ENCODE measurements at places on chromosomes 11 and 22.

DNA sequence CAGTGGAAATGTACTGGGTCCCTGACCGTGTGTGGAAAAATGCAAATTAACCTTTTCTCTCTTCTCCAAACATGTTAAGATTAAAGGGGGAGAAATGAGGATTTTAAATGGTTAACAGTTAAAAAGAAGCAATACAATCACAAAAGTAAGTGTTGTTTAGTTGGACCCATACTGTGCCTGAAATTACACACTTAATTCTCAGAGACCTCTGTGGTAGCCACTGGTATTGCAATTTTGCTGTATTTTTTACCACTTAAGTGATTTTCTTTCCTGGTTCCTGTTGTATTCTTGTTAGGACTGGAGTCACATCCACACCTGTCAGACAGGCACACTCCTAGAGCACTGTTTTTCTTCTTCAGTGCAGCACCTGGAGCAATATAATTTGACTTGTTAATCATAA is 179.6 kb upstream of the PDGFD start:
- no peak for DNase-seq

- DNase-seq, result no peak
These were observed 74.8 kb upstream of the NECTIN1 start for GRCh38 chr11:119803726-119804294.

DNA sequence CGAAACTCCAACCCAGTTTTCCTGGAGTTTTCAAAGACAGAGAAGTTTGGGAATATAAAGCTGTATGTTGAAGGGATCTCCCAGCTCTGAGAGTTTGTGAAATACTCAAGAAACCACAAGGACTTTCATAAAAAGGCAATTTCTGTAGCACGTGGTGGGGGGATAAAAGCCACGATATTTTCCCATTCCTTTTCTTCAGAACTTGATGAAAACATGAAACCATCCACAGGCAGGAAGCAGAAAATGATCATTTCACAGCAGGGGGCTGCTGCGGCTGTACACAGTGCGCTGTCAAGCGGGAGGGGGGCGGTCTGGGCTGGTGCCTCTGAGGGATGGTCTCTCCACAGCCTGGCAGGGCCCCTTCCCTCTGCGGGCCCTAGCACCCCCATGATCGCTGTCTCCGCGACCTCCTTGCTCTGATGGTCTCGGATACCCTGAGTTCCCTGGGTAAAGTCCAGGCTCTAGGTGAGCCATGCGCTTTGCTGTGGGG is 423.2 kb downstream of the MN1 start:
- DNase-seq, result no peak

- no peak for DNase-seq
These were observed 26.0 kb downstream of the ZNRF3 start for GRCh38 chr22:28909375-28909774.

GRCh38 chr11:607020-607780 is 8.6 kb downstream of the IRF7 start:
- DNase-seq, result no peak

DNA sequence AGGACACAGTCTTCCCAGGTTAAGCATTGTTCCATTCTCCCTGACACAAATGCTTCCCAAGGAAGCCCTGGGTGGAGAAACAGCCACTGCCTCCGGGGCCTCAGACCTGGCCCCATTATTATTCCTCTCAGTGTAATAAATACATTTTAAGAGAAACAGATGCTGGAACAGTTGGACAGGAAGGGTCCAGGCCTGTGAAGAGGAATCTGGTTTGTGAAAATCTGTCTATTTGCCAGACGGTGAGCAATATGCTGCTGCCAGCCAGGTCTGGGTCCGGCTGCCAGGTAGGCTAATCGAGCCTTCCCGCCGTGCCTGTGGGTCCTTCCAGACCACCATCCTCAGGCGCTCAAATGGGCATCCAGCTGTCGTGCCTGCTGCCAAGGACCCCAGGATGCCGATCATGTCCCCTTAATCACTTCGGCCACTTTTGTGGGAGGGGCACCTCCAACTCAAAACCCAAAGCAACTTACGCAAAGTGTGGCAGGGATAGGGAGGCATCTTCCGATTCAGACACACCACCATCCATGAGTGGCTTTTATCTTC is 528.4 kb downstream of the MIAT start:
- no peak for DNase-seq

- no peak for DNase-seq
These were observed 35.5 kb upstream of the ST14 start for GRCh38 chr11:130124096-130124495.

DNA sequence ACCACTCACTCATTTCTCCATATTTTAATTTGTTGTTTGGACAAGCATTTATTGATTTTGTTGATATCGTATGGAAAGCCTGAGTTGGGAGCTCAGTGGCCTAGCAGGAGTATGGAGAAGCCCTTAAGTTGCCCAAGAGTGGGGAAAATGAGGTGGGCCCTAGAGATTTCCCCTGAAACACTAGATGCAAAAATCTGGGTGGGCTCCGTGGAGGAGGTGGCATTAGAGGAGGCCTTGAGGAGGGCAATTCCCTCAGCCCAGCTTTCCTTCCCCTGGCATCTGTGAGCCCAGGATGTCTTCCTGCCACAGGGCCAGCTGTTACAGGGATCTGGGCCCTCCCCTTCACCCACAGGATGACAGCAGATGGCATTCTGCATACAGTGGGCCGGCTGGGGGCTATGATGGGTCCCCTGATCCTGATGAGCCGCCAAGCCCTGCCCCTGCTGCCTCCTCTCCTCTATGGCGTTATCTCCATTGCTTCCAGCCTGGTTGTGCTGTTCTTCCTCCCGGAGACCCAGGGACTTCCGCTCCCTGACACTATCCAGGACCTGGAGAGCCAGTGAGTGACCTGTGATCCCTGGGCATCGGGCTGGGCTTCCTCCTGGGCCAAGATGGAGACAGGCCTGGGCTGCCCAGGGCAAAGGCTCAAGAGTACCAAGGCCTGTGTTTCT is 21.6 kb upstream of the SLC22A12 start:
- no peak for DNase-seq

DNA sequence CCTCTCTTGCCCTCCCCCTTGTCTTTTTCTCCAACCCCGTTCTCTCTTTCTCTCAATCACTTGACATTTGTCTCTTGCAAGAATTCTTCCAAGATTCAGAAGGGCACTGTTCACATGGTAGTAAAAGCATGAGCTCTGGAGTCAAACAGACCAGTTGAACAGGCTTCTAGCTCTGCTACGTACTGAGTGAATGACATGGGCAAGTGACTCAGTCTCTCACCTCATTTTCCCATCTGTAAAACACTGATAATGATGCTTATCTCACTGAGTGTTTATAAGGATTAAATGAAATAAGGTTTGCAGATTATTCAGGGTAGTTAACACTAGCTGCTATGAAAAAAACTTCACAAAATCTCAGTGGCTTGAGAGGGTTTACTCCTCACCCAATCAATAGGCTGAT is 5.9 kb upstream of the IL10RA start:
- no peak for DNase-seq

GRCh38 chr11:120952461-120953434 is 71.2 kb upstream of the TBCEL start:
- DNase-seq, result peak; percentile 85

DNA sequence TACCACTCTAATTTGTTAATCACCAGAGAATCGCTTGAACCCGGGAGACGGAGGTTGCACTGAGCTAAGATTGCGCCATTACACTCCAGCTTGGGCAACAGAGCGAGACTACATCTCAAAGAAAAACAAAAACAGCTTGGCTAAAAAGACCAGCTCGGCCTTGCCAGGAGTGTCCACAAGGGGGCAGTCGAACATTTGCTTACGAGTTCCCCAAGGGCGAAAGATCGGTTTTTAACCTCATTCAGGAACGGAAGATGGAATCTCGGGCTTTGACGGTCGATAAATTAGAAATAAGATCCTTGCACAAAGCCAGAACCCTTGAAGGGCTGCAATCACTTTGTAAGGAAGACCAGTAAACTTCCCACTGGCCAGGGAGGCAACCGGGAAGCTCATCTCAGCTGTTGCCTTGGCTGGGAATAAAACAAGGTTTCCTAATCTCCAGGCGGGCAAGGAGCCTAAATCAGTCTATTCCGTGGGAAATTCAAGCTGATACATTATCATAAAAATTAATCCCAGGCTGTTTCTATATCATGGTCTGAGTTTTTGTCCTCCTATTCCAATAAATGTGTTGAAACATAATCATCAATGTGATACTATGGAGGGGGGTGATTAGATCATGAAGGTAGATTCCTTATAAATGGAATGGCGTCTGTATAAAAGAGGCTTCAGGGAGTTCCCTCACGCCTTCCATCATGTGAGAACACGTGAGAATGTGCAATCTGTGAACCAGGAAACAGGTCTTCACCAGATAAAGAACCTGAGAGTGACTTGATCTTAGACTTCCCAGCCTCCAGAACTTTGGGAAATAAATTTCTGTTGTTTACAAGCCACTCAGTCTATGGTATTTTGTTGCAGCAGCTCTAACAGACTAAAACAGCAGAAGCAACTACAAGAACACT is 14.9 kb upstream of the SLC29A2 start:
- DNase-seq, result peak; percentile 87

DNA sequence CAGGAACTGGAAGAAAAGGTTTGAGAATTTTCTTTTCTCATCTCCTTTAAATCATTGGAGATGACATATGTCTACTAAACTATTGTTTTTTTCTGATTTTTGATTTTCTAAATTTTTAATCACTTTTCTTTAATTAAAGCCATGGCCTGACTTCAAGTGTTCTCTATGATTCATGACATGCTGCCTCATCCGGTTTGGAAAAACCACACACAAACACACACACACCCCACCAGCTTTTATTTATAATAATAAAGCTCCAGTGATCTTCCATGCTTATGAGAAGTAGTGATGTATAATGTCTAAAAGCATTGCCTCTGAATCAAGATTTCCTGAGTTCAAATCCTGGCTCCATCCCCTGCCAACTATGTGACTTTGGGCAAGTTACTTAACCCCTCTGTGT is 179.2 kb downstream of the SPON1 start:
- DNase-seq, result no peak

DNA sequence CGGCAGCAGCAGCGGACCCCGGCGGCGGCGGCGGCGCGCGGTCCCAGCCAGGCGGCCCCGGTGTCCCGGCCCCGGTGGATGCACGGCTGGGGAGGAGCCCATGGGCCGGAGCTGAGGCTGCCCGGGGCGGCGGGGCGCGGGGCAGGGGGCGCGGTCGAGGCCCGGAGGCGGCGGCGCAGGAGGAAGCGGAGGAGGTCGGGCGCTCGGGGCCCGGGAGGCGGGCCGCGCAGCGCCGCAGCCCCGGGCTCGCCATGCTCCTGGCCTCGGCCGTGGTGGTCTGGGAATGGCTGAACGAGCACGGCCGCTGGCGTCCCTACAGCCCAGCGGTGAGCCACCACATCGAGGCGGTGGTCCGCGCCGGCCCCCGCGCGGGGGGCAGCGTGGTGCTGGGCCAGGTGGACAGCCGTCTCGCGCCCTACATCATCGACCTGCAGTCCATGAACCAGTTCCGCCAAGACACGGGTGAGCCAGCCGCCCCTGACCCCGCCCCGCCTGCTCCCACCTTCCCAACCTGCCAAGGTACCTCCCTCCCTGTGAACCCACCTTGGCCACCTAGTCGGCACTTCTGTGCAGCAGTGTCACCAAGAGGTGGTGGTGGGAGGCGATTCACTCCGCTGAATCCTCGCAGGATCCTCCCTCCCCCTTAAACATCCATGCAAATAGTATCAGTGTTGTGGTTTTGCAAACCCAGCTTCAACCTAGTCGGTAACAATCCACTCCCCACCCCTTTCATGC is 580 bp downstream of the DTX4 start:
- peak; percentile 85 for DNase-seq

DNA sequence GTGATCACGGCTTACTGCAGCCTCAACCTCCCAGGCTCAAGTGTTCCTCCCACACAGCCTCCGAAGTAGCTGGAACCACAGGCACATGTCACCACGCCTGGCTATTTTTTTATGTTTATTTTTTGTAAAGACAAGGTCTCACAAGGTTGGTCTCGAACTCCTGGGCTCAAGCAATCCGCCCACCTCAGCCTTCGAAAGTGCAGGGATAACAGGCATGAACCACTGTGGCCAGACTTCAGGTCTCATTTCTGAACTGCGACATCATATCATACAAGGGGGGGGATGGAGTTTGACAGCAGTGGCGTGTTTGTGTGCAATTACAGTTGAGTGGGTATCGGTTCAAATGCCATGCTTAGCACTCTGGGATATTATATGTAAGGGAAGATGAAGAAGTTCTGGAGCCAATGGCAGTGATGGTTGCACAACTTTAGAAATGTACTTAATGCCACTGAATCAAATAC is 6.9 kb downstream of the NAALADL1 start:
- DNase-seq, result no peak

- no peak for DNase-seq
These were observed at the start of gene AHNAK for GRCh38 chr11:62546244-62546928. Gene AHNAK (minus strand): TSS chr11:62546806. CDS start chr11:62536098, 10,708 bp downstream.

DNA sequence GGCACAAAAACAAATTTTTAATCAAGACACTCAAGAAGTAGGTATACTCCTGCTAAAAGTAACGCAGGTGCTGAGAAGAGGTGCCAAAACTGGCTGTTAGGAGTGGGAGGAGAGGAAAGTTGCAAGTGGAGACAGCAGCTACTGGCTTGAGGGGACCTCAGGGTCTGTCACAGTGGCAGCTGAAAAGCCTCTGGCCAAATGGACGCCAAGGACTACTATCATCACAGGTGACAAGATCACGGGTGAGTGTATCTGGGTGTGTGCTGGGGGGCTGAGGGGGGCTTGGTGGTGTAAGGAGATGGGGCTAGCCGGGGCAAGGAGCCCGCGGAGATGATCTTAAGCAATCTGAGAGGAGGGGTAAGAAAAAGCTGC is 687 bp downstream of the ZNF202 start:
- no peak for DNase-seq

DNA sequence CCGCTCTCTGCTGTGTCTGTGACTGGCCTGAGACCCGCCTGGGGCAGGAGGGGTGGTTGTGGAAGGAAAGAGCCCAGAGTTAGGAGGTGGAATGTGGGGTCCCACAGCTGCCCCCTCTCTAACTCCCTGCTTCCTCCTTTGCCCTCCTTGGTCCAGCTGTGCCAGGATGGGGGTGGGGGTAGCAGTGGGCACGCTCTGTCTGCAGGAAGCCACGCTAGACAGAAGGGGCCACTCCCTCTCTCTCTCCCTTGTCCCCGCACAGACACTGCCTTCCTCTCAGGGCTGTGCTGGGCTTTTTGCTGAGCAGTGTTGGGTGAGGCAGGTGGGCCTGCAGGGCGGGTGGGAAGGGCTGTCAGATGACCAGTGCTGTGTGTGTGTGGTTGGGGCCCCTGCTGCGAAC is 2.0 kb upstream of the SOX10 start:
- DNase-seq, result no peak

DNA sequence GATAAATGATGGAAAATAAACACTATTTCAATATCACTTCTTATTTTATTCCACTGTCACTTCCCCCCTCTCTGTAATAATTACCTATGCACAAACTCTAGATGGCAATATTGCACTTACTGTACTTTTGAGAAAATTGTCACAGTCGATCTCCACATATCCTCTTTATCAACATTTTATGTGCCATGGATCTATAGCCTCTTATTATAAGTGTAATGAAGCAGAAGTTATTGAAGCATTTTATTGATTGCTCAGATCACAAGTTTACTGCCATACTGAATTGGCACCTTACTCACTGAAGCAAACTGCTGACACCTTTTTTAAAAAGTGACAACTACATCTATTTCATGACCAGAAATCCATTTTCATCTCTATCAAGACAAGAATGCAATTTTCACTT is 133.4 kb downstream of the DCDC1 start:
- no peak for DNase-seq

All from posterior cingulate gyrus (tissue), 11 donors.